ENCODE measurements at places on chromosomes 3 and 15. TPM values are rescaled to one million over a fixed set of nuclear protein-coding genes. Genes with fewer than 3 reads are reported as not detected.

DNA sequence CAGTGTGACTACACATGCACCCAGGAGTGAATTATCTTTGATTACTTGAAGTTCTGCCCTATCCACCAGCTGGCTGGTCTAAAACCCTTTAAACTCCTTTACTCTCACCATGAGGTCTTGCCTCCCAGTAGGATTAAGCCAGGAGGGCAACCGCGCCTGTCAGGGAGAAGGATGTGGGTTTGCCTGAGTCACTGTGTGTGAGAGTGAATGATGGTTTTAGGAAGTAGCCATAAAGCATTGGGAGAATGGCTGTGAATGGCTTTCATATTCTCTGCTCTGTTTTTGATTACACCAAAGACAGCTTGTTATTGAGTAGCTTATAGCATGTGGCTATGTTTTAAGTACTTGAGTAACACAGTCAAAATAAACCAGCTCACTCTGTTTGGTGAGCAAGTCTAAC, 637.7 kb upstream of the TBL1XR1 start:
- no peak for DNase-seq

DNA sequence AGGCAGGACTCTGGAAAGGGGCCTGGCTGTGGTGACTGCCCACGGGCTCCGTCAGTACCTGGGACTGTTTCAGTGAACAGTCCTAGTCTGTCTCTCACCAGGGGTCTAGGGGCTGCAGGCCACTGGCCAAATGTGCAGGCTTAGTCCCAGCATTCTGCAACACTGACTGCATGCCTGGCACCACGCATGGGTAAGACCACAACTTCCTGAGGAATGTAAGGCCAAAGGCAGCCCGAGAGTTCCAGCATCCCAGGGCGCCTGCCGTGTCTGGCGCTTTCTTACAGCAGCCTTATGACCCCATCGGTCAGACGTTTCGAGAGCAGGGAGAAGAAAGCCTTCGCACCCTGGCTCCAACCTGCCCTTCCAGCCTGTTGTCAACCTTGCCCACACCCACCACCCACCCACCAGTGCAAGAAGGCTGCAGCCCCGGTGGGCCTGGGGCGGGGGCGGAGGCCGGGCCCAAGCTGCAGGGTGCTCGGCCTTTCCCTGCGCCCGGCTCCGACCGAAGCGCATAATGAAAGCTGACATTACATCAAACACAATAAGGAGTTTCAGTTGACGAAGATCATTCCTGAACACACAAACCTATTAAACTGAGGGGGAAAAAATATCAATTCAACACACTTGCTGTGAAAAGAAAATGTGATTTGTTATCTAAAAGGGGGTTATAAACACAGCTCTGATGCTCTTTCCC, 29.5 kb upstream of the TMEM115 start:
- DNase-seq, result no peak

DNA sequence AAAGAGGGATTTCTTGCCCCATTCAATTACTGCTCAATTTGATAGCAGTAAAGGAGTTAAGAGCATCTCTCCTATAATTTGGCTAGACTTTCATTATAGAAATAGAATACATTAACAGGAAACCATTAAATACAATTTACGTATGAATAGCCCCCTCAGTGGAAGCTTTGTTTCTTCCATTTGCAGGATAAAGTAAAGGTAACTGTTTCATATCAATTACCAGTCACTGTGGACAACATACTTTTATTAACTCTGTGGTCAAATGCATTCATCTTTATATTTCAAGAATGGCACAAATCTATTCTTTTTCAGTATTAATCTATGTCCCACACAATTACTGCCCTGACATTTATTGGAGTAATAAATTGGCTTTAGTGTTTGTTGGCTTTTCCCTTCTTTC, 613.4 kb downstream of the NLGN1 start:
- DNase-seq, result no peak

DNA sequence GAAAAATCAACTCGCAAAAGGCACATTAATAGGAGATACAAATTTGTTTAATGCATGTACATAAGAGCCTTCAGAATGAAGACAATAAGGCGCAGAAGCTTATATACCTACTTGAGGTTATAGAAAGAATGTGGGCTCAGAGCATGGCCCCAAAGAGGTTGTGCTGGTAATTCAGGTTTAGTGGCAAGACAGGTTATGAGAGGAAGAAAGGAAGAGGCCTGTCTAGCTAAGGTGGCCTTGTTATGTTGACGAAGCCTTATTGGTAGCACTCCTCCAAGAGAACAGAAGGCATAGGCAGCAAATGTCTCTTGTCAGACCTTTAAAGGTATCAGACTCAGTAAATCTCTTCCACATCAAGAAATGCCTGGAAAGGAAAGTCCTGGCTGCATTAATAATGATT, 290.8 kb downstream of the MCTP2 start:
- DNase-seq, result no peak

Gene KNSTRN
- total RNA-seq, result 37.0 TPM

- DNase-seq, result no peak
These were observed 22.8 kb upstream of the C2CD4B start for GRCh38 chr15:62187910-62188309.

GRCh38 chr3:61875046-61875844, 313.9 kb downstream of the PTPRG start:
- DNase-seq, result no peak

Gene RETNLB
- not detected for total RNA-seq

Gene UPK1B
- total RNA-seq, result not detected

GRCh38 chr15:40623361-40623760, 29.3 kb downstream of the KNL1 start:
- no peak for DNase-seq

All from activated T-cell treated with anti-CD3 and anti-CD28 coated beads, Interleukin-2, amount 50 U/mL, for 4 hours (primary cell).